ENCODE measurements at places on chromosomes 7 and 10. TPM values are rescaled to one million over a fixed set of nuclear protein-coding genes. Genes with fewer than 3 reads are reported as not detected.

- no peak for DNase-seq
Measured at GRCh38 chr10:35006836-35007235, 83.3 kb downstream of the CUL2 start.

The ADAM12 gene
- 12.3 TPM for total RNA-seq

The LRMDA gene
- total RNA-seq, result 23.1 TPM

GRCh38 chr7:157502701-157503111, 165.9 kb downstream of the DNAJB6 start:
- DNase-seq, result peak; percentile 36

The SP8 gene
- total RNA-seq, result not detected

GRCh38 chr10:91088300-91089140, 131.9 kb upstream of the PCGF5 start:
- no peak for DNase-seq

- no peak for DNase-seq
Measured at GRCh38 chr7:55469271-55469681, 103.0 kb downstream of the VOPP1 start.

DNA sequence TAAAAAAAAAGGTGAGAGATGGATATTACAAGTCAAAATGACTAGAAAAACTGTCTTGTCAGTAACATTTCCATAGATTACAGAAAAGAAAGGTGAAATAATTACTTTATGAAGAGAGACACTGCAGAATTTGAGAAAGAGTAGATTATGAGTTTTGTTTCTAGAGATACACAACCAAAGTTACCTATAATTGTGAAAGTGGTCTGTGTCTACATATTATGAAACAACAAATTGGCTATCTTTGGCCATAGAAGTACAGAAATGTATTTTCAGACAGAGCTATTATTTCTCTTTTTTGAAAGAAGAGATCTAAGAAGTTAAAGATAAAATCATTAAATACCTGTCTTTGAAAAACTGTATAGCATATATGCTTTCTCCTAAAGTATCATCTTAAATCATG, 30.1 kb downstream of the KCND2 start:
- DNase-seq, result no peak

GRCh38 chr10:68955355-68955831, 577 bp upstream of the DDX21 start:
- DNase-seq, result no peak

The GIMAP5 gene
- 19.2 TPM for total RNA-seq

- DNase-seq, result no peak
Measured at GRCh38 chr10:77228559-77228958, 409.0 kb downstream of the KCNMA1 start.

- no peak for DNase-seq
Measured at GRCh38 chr7:91288208-91288824, 24.1 kb downstream of the FZD1 start.

GRCh38 chr7:46710927-46711326, 789.9 kb upstream of the IGFBP3 start:
- no peak for DNase-seq

- no peak for DNase-seq
Measured at GRCh38 chr7:94298943-94299342, 95.8 kb upstream of the COL1A2 start.

- no peak for DNase-seq
Measured at GRCh38 chr10:13651969-13652720, 65.4 kb downstream of the PRPF18 start.

The FAM25C gene
- total RNA-seq, result not detected

GRCh38 chr10:33886299-33886698, 551.8 kb upstream of the NRP1 start:
- DNase-seq, result no peak

The CUL2 gene
- 35.8 TPM for total RNA-seq

DNA sequence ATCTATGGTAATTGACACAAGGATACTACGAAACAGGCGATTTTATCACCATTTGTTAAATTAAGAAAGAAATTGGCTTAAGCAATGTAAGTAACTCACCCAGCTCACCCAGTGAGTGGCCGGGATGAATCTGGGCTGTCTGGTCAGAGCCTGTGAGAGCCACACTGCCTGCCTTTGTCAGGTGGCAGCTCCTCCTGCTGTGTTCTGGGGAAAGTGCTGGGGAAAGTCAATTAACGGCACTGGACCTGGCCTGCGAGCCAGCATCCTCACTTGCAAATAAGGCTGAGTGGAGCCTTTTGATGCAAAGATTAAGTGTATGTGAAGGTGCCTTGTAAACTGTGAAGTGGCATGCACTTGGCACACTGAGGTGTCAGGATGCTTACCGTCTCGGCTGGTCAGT, 13.4 kb upstream of the CXCL12 start:
- no peak for DNase-seq

The C7orf57 gene
- total RNA-seq, result 0.42 TPM

DNA sequence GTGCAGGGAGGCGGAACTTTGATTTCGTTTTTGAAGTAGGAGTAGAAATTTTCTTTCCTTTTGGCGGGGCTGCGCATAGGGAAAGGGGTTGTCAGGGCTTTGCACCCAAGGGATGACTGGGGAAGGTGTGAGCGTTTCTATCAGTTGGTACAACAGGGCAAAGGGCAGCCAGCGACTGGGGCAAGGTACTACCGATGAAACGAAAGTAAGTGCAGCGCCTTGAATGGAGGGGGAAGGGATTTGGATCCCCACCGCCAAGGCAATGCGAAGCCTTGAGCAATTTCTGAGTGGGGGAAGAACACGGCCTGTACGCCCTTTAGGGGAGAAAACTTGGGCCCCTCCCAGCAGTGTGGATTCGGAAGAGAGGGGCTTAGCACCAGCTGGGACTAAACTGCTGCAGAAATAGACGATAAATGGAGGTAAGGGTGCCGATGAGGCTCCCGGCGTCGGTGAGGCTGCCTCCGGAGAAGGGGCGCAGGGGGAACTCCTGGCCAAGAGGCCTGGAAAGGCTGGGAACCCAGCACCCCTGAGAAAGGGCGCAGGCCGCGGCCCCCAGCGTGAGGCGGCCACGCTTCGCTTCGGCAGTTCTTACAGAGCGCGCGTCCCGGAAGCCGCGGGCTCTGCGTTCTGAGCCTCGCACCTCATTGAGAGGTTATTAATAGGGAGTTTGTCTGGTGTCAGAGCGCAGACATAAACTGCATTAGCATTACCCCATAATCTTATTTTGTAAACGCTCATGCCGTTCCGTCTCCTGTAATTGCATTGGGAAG, 10.0 kb upstream of the TLX1 start:
- no peak for DNase-seq

- peak; percentile 76 for DNase-seq
Measured at GRCh38 chr7:24821045-24821753, 63.9 kb upstream of the GSDME start.

GRCh38 chr10:61135276-61135721, 191.3 kb upstream of the RHOBTB1 start:
- DNase-seq, result no peak

DNA sequence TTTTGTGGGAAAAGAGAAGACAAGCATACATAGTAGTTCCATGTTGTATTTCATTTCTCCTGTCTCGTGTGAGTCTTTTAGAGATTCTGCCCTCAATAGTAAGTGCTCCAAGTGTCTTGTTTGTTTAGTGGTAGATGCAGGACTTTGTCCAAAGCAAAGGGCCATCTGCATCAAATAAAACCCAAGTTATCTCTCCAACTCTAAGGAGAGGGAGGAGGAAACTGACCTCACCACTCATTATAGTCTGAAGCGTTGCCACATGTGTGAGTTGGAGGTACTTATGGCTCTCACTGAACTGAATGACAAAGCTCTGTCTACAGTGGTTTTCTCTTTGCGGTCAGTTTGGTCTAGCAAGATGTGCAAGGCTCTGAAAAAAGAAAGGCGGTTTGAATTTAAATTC, 272.6 kb downstream of the DOCK4 start:
- DNase-seq, result no peak

The JAKMIP3 gene
- total RNA-seq, result 1.1 TPM

DNA sequence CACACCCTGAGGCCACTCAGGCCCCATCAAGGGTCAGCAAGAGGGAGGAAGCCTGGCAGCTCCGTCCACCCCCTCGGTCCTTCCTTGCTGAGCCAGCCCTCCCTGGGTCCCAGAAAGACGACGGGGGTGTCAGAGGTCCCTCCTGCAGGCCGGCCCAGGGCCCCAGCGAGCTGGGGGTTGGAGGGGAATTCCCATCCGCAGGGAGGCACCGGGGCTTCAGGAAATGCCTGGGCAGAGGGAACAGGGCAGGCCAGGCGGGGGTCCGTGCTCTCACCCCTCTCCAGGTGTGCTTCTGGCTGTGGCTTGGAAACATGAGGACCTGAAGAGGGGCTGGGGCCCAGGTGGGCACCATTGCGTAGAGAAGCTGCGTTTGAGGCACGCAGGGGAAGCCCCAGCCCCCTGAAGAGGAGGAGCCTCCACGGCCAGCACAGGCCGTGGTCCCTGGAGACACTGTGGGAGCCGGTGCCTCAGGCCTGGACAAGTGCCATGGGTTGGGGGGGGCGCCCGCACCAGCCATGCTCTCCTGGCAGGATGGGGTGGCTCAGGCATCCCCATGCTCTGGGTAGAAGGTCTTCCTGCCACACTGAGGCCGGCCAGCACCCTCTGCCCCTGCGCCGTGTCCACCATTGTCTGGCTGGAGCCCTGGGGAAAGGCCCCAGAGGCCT, 66.7 kb downstream of the PDGFA start:
- DNase-seq, result no peak

The OGDH gene
- total RNA-seq, result 109 TPM

DNA sequence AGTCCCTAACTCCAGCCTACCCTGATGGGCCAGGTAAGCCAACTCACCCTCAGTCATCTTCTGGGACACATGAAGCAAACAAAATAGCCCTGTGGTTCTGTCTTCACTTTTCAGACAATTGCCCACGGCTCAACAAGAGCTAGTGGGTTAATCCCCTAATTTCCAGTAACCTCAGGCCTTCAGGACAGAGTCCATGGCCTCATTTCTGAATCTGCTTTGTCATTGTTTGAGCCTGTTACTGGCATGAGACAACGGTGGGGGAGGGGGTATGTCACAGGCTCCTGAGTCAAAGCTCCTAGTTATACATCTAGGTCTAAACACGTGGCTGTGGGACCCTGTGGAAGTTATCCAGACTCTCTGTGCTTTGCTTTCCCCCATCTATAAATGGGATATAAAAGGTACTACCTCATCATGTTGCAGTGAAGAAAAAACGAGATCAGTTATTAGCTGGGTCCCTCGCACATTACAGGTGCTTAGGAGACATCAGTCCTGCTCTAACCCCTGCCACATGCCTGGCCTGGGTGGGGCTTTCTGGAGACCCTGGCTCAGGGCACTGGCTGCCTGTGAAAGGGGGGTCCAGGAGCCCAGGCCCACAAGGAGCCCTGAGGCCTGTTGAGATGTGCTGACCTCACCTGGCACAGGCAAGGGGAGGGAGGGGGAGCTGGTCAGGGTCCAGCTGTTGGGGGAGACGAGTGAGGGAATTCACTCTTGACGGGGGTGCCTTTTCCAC, 16.5 kb downstream of the MAT1A start:
- DNase-seq, result no peak

- no peak for DNase-seq
Measured at GRCh38 chr10:123146013-123146893, 1.7 kb upstream of the HMX2 start.

- no peak for DNase-seq
Measured at GRCh38 chr10:131963350-131963749, 18.4 kb downstream of the BNIP3 start.

- no peak for DNase-seq
Measured at GRCh38 chr10:17227367-17228090, 512 bp upstream of the VIM start.

GRCh38 chr7:1691601-1692514, 21.8 kb downstream of the ELFN1 start:
- peak; percentile 59 for DNase-seq

DNA sequence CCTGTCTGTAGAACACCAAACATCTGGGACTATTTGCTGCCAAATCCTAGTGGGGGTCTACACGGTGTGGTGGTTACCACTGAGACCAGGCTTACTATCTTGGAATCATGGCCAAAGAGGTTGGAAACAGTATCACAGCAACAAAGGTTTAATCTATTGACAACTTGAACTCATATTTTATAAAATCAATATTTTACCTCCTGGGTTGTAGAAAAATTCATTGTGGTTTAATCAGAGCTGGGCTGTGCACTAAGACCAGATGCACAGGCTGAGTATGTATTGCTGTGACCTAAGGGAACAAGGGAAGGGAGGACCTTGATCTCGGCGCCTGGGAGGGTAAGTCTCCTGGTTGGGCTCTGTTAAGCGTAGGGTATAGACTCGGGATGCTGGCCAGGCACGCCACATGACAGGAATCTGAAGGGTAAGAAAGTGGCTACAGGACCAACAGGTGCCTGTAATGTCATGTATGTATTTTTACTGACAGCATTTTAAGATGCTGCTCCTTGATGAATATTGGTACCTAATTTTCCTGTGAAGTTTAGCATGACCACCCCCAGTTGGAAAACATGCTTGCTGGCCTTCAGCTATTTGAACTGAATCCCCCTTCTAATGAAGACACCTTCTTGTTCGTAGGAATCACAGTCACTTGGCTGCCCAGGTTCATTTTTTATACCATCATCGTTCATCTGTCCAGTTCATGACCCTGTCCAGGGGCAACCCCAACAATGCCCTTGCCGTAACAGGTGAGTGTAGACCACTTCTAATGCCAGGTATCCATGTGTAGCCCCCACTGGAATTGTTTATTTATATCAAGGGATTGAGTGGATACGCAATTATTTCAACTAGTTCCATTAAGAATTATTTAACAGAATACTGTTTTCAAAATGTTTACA, 79.5 kb downstream of the EZH2 start:
- no peak for DNase-seq

DNA sequence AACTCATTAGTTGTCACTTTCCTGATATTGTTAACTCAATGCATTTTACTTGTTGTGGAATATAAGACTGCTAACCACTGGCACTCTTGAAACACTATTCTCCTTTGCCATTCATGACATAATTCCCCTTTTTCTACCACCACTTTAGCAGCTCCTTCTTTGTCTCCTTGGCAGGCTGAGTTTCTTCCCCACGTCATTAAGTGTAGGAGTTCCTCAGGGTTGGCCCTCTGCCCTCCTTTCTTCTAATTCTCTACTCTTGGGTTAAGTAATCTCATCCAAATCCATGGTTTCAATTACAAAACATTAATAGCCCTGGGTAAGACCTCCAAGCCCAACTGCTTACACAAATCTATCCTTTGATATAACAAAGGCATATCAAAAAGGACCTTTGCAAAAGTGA, 175.1 kb downstream of the HGF start:
- no peak for DNase-seq

- DNase-seq, result no peak
Measured at GRCh38 chr10:116263870-116264655, 8.9 kb downstream of the GFRA1 start.

The SOSTDC1 gene
- not detected for total RNA-seq
